ENCODE measurements at places on chromosomes 3 and 15.

DNA sequence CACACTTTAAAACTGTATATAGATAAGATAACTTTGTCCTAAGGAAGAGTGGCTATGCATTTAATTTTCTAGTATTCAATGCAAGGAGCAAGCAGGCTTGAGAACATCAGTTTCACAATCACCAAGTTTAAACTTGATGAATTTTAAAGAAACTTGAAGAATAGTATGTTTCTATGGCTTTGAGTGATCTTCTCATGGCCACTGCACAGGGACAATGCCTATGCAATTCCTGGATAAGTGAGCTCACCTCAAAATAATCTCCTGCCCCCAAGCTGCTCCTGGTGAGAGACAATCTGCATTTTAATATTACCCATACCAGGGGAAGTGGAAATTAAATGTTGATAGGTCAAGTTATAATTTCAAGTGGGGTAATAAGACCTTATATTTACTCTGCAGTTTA lies 376.6 kb upstream of the CBLB start:
- DNase-seq: no peak

- DNase-seq: no peak
Measured at GRCh38 chr15:101194546-101195125, 57.2 kb downstream of the CHSY1 start.

- no peak for DNase-seq
Measured at GRCh38 chr15:38176155-38176554, 76.5 kb upstream of the SPRED1 start.

GRCh38 chr3:40753291-40753770 lies 228.6 kb downstream of the ZNF621 start:
- DNase-seq: no peak

GRCh38 chr3:179410331-179410730 lies 40.9 kb downstream of the GNB4 start:
- DNase-seq: no peak

DNA sequence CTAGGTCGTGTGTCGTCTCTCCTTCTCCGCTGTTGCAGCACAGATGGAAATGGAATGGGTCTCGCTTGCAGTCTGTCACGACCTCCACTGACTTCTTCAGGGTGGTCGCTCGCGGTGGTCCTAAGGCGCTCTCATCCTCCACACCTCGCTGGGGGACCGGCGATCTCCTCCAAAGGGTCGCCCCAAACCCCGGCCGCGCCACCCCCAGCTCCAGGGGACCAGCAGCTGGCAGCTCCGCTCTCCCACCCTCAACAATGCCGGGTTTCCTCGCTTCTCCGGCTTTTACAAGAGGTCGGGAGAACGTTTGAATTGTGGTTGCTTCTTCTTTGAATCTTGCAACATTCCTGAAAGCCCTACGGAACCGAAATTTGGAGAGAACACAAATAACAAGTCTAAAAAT lies 25.9 kb downstream of the SERP1 start:
- no peak for DNase-seq

DNA sequence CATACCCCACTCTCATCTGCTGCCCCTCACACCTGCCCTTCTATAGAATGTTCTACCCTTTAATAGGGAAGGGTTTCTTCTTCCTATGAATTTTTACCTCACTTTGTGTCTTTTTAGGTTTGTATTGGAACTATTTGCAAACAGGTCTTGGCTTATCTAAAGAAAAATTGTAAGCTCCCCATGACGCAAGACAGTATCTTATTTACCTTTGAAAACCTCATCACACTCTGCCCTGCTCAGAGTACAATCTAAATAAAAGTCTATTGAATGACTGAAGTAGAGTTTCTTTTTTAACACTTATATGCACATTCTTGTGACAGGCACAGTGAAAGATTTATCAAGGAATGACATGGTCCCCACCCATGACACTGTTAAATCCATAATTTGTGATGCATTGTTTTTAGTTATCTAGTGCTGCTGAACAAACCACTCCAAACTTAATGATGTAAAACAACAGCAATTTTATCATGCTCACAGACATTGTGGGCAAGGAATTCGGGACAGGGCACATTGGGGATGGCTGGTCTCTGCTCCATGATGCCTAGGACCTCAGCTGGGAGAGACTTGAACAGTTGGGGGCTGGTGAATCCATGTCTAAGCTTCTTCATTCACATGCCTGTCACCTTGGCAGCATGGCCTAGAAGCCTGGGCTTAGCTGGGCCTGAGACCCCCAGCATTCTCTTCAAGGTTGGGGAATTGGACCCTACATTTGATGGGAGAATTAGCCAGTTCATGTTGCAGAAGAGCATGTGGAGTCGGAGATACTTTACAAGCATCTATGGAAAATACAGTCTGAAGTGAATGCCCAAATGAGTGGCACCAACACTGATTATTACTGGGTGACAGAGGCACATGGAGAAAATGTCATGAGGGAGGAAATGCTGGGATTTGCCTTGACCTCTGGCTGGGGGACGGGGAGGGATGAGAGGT lies 252.2 kb upstream of the CTDSPL start:
- no peak for DNase-seq

GRCh38 chr3:192684151-192684550 lies 43.2 kb downstream of the FGF12 start:
- no peak for DNase-seq

GRCh38 chr15:92074101-92074500 lies 220.6 kb downstream of the SLCO3A1 start:
- DNase-seq: no peak

DNA sequence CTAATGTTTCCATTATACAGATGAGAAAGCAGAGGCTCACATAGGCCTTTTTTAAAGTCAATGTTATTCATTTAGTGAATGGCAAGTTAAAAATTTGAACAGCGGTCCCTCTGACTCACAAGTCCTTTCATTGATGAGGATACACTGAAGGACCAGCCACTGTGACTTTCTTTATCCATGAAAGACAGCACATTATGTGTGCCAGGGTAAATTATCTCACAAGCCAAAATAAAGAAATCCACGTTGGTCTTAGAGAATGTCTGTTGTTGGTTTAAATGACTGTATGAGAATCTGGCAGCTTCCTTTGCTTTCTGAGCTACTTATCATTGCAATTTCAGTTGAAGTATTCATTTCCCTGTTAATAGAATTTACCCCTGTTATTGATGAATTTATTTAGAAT lies 485.1 kb downstream of the TBL1XR1 start:
- DNase-seq: no peak

- peak; percentile 9 for DNase-seq
Measured at GRCh38 chr15:41772720-41773331, 1.5 kb upstream of the MAPKBP1 start.

- DNase-seq: no peak
Measured at GRCh38 chr3:53956586-53956985, 64.9 kb upstream of the SELENOK start.

- no peak for DNase-seq
Measured at GRCh38 chr3:47245271-47245670, 37.3 kb downstream of the KIF9 start.

- no peak for DNase-seq
Measured at GRCh38 chr3:196159952-196160804, 51.0 kb downstream of the ZDHHC19 start.

DNA sequence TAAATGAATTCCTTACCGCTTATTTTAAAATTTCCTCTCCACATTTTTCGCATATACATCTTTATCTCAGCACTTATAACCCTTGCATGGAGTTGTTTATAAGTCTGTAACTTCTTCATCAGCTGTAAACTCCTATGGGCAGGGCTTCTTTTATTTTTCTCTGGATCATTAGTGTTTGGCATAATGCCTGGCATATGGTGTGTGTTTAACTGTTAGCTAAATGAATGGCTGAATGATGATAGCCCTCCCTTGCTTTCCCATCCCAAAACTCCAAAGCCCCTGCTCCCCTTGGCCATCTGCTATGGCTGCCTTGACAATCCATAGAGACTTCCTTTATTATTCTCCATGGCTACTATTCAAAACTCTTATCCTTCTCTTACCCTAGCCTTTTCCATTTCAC lies 48.1 kb upstream of the SEMA6D start:
- no peak for DNase-seq

DNA sequence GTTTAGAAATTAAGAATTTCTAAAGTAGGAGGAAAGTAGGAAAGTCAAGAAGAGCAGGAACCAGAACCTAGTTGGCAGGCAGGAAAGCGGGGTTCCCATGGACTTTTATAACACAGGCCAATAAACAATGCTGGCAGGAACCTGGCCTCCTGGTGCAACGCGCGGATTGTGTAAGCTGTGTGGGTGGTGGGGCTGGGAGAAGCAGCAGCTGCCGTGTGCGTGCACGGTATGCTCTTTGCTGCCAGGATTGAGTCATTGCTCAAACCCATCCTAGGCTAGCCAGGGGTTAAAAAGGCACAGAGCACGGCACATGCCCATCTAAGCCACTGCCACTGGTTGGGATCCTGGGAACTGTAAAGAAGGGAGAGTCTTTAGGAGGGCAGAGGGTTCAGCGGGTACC lies 209.9 kb upstream of the RGMA start:
- no peak for DNase-seq

DNA sequence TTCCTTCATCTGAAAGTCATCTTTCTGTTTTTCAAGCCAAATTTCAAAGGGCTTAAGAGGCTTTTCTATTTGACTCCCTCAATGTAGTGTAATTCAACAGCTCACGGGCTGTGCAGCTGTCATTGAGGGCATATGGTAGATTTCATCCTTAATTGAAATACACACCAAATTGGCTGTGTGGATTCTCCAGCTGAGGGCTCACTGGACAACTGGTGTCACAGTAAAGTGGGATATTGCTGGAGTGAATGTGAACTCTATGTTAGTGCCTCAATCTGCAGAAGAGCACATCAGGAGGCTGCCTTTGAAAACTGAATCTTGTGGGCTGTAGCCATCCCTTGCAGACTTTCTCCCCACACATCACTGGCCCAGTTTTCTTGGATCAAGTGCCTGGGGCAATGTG lies 120.1 kb downstream of the GALK2 start:
- no peak for DNase-seq

DNA sequence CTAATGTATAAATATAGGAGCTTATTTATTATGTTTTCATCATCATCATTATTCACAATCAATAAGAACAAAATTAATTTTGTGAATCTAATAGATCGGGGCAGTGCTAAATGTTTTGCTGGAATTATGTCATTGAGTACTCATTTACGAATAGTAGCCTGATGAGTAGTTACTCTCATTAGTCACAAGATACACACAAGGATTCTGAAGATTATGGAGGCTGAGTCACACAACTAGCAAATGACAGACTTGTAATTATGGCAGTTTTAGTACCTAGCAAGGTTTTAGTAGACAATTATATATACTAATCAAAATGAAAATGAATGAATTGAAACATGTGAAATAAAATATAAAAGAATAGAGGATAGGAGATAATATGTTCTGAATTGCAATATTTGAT lies 954.2 kb downstream of the CADM2 start:
- no peak for DNase-seq

GRCh38 chr3:27718459-27718858 lies 3.7 kb downstream of the EOMES start:
- no peak for DNase-seq

DNA sequence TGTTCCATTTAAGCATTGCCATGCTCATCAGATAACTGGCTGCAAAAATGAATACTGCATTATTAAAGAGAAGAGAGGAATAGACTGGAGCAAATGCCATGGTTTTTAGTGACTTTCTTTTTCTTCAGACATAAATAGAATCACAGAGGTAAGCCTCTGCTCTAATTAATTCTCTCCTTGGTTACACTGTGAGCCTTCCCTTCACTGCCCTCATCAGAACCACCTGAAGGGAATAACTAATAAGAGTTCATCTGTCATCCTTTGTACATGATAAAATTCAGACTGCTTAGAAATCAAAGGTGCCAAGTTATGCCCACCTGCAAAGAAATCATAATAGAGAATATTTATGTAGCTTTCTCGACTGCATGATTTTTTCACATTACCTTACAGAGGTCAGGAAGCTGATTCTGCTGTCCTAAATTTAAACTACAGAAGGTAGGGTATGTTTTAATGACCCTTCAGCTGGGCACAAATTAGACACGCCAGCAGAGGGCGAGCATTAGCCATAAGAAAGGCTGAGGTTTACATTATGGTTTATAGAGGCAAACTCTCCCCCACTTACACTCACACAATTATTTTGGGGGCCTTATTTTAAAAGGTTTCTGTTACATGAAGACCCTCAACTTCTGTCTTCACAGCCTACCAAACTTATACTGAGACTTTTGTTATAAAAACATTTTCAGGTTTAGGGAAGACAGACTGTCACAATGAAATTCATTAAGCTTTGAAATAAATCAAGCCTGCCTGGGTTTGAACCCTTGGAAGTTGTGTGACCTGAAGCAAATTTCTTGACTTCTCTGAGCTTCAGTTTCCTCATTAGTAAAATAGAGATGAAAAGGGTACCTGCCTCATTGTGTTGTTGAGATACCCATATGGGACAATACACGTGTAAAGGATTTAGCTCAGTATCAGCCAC lies 15.3 kb upstream of the UNC13C start:
- no peak for DNase-seq

- no peak for DNase-seq
Measured at GRCh38 chr15:37097144-37097919, 3.0 kb downstream of the MEIS2 start.

GRCh38 chr3:114860531-114860930 lies 286.6 kb downstream of the ZBTB20 start:
- DNase-seq: no peak

GRCh38 chr3:31106204-31106603 lies 211.7 kb upstream of the GADL1 start:
- DNase-seq: no peak
